ENCODE measurements at places on chromosomes 4 and X. TPM values are rescaled to one million over a fixed set of nuclear protein-coding genes. Genes with fewer than 3 reads are reported as not detected.

- no peaks in the 10 kb centered on the region for H3K27me3 ChIP-seq
- H3K27ac ChIP-seq = no peak overlapping the region
- H3K4me1 ChIP-seq = no peaks in the 10 kb centered on the region
- H3K36me3 ChIP-seq = no peaks in the 10 kb centered on the region
- no peak overlapping the region for H3K4me3 ChIP-seq
Measured at GRCh38 chr4:78079726-78080430, 22.8 kb downstream of the FRAS1 start.

DNA sequence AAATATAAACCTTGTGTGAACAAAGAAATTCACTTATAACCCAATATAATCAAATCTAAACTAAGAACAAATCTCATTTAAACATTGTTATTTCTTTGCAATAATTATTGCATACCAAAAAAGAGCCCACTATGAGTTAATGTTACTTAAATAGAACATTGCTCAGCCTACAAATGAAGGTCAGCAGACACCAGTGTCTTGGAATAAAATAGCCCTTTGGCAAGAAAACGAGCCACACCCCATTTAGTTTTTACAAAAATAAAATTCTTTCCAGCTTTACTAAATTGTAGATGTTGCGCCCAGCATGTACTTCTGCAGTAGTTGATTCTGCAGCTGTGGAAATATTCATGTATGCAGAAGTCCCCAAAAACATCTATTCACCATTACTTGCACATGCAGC is 12.2 kb downstream of the PLS3 start:
- no peak overlapping the region for H3K4me3 ChIP-seq
- no peaks in the 10 kb centered on the region for H3K36me3 ChIP-seq
- H3K4me1 ChIP-seq = no peaks in the 10 kb centered on the region
- DNase-seq = no peak
- H3K27ac ChIP-seq = no peak overlapping the region
- H3K27me3 ChIP-seq = no peaks in the 10 kb centered on the region

DNA sequence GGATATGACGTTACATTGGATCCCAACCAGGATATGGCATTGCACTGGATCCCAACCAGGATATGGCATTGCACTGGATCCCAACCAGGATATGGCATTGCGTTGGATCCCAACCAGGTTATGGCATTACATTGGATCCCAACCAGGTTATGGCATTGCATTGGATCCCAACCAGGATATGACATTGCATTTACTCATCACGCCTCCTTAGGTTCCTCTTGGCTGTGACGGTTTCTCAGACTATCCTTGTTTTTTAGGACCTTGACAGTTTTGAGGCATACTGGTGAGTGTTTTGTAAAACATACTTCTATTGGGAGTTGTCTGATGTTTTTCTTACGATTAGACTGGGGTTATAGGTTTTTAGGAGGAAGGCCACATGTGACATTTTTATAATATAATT is 5.4 kb upstream of the ACSL1 start:
- H3K4me3 ChIP-seq = no peak overlapping the region
- no peak overlapping the region for H3K27ac ChIP-seq
- peaks cover 4% of the 10 kb centered on the region for H3K4me1 ChIP-seq

TMEM271 gene
- not detected for total RNA-seq

DNA sequence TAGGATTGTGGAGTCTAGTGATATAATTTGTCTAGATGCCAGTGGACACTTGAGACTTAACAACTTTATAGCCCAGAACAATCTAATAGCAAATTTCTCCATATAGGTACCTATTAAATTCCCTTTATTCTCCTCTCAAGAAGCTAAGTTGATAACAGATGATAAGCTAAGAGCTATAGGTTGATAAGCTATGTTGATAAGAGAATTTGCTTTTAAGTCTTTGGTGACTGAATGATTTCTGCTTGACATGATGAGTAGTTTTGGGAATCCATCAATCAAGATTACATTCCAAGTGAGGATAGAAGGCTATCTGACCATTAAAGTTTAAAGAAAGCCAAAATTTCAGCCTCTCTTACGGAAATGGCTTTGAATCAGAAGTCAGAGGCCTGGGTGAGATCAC is 131.6 kb downstream of the EMCN start:
- H3K4me3 ChIP-seq = no peak overlapping the region
- H3K27me3 ChIP-seq = no peaks in the 10 kb centered on the region
- no peak overlapping the region for H3K27ac ChIP-seq
- no peak for DNase-seq
- H3K36me3 ChIP-seq = no peaks in the 10 kb centered on the region

DNA sequence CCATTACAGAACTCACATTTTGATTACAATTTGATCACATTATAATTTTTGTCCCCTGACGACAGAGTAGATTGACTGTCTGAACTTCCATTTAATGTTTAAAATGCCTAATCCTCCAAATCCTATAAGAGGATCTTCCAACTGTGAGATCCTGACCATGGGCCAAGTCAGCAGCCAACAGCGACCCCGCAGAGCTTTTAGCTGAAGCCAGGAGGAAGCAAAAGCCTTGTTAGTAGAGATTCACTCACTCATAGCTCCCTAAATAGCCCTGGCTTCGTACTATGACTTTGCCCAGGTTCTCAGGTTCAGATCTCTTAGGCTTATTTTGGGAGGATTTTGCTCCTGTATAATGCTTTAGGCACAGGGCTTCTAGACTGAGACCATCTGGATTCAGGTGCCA is 413.1 kb downstream of the NKX6-1 start:
- H3K27ac ChIP-seq = no peak overlapping the region
- H3K4me3 ChIP-seq = no peak overlapping the region
- H3K27me3 ChIP-seq = no peaks in the 10 kb centered on the region

- H3K4me3 ChIP-seq = no peak overlapping the region
- H3K27ac ChIP-seq = no peak overlapping the region
- H3K27me3 ChIP-seq = no peaks in the 10 kb centered on the region
- no peaks in the 10 kb centered on the region for H3K36me3 ChIP-seq
- DNase-seq = no peak
Measured at GRCh38 chrX:12411831-12412230, 273.6 kb downstream of the FRMPD4 start.

DNA sequence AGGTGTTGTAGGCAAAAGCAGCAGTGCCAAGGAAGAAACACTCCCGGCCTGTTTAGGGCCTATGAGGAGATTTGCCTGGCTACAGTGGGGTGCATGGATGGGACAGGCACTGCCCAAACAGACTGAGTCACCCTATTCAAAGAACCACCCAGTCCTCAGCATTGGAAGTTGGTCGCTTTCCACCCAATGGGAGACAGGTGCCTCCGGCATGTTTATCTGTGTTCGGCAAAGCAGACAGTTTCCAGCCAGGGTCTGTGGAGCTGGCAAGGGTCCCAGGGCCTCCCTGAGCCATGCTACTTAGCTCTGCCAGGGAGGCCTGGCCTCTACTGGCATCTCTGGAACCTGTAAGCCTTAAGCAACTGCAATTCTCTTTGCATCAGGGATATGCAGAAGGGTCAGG is 165.1 kb upstream of the ATP6AP2 start:
- H3K27ac ChIP-seq = no peak overlapping the region
- H3K27me3 ChIP-seq = no peaks in the 10 kb centered on the region
- H3K4me1 ChIP-seq = peaks cover 10% of the 10 kb centered on the region
- DNase-seq = no peak

DNA sequence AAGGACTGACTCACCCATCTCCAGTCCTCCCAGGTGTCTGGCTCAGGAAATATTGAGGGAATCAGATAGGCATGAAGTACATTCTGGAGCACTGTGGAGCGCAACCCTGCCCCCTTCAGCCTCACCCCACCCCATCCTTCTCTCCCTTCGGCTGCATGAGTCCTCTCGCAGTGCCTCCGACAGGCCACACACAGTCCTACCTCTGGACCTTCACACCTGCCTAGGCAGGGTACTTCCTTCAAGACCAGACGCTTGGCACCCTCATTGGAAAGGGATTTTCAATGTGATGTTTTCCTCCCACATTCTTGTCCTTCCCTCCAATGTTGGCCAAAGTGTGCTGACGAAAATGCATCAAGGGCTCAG is 26.8 kb upstream of the PPP2R2C start:
- no peaks in the 10 kb centered on the region for H3K4me1 ChIP-seq
- H3K27ac ChIP-seq = no peak overlapping the region
- H3K36me3 ChIP-seq = no peaks in the 10 kb centered on the region
- H3K27me3 ChIP-seq = no peaks in the 10 kb centered on the region

TMEM255A gene
- 1.1 TPM for total RNA-seq

GRCh38 chr4:138772366-138772765 is 243.2 kb upstream of the NOCT start:
- H3K4me3 ChIP-seq = no peak overlapping the region
- no peaks in the 10 kb centered on the region for H3K36me3 ChIP-seq
- H3K4me1 ChIP-seq = no peaks in the 10 kb centered on the region
- no peak for DNase-seq
- H3K27ac ChIP-seq = no peak overlapping the region

DNA sequence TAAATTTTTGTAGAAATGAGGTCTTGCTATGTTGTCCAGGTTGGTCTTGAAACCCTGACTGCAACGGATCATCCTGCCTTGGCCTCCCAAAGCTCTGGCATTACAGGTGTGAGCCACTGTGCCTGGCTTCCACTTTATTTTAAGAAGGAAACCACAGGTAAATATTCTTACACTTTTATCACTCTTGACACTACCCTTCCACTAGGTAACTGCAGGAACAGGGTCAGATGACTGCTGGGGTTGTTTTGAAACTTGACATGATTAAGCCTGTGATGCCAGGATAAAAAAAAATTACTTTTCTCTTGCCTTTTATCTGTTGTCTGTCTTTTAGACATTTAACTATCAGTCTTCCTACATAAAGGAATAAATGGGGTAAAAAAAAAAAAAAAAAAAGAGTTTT is 43.5 kb downstream of the COQ2 start:
- H3K27ac ChIP-seq = no peak overlapping the region
- DNase-seq = no peak
- no peaks in the 10 kb centered on the region for H3K36me3 ChIP-seq
- H3K27me3 ChIP-seq = no peaks in the 10 kb centered on the region
- no peak overlapping the region for H3K4me3 ChIP-seq
- peaks cover 17% of the 10 kb centered on the region for H3K4me1 ChIP-seq

- H3K36me3 ChIP-seq = no peaks in the 10 kb centered on the region
- DNase-seq = no peak
- no peaks in the 10 kb centered on the region for H3K4me1 ChIP-seq
- no peak overlapping the region for H3K27ac ChIP-seq
- H3K27me3 ChIP-seq = no peaks in the 10 kb centered on the region
Measured at GRCh38 chrX:123223859-123224258, 39.8 kb downstream of the GRIA3 start.

DNA sequence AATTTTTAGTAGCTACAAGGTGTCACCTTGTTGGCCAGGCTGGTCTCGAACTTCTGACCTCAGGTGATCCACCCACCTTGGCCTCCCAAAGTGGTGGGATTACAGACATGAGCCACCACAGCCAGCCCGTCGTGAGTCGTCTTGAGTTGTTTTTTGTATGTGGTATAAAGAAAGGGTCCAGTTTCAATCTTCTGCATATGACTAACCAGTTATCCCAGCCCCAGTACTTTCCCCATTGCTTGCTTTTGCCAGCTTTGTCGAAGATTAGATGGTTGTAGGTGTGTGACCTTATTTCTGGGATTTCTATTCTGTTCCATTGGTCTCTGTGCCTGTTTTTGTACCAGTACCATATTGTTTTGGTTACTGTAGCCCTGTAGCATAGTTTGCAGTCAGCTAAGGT is 105.9 kb downstream of the OR13H1 start:
- H3K27ac ChIP-seq = no peak overlapping the region
- no peaks in the 10 kb centered on the region for H3K36me3 ChIP-seq
- no peaks in the 10 kb centered on the region for H3K4me1 ChIP-seq
- no peak overlapping the region for H3K4me3 ChIP-seq

GRCh38 chr4:185933078-185933581 is 121.1 kb upstream of the SORBS2 start:
- no peak overlapping the region for H3K27ac ChIP-seq
- no peak overlapping the region for H3K4me3 ChIP-seq
- H3K4me1 ChIP-seq = no peaks in the 10 kb centered on the region
- H3K36me3 ChIP-seq = no peaks in the 10 kb centered on the region

GRCh38 chrX:96987228-96987627 is 103.5 kb downstream of the RPA4 start:
- H3K4me3 ChIP-seq = no peak overlapping the region
- no peaks in the 10 kb centered on the region for H3K4me1 ChIP-seq
- H3K27me3 ChIP-seq = no peaks in the 10 kb centered on the region
- no peaks in the 10 kb centered on the region for H3K36me3 ChIP-seq
- no peak overlapping the region for H3K27ac ChIP-seq

- H3K4me1 ChIP-seq = peaks cover 19% of the 10 kb centered on the region
- no peak for DNase-seq
- no peaks in the 10 kb centered on the region for H3K36me3 ChIP-seq
- no peaks in the 10 kb centered on the region for H3K27me3 ChIP-seq
Measured at GRCh38 chrX:107823456-107823855, 2.2 kb upstream of the MID2 start.

DNA sequence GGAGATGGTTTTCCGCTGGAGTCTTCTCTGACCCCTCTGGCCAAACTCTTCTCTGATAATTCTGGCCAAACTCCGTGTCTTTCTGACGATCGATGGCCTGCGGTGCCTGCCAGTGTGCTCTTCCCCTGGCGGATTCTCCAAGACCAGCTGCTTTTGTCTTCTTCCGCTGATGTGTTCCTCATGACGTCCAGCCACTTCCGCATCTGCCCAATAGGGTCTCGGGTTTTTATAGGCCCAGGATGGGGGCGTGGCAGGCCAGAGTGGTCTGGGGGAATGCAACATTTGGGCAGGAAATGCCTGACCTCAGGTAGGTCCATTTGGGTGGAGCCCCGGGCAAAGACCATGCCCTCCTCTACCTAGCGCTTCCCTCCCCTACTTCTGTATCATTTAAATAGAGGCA is 1542.1 kb downstream of the STIM2 start:
- no peaks in the 10 kb centered on the region for H3K36me3 ChIP-seq
- no peak overlapping the region for H3K4me3 ChIP-seq
- H3K27me3 ChIP-seq = no peaks in the 10 kb centered on the region
- H3K27ac ChIP-seq = no peak overlapping the region
- no peak for DNase-seq

DNA sequence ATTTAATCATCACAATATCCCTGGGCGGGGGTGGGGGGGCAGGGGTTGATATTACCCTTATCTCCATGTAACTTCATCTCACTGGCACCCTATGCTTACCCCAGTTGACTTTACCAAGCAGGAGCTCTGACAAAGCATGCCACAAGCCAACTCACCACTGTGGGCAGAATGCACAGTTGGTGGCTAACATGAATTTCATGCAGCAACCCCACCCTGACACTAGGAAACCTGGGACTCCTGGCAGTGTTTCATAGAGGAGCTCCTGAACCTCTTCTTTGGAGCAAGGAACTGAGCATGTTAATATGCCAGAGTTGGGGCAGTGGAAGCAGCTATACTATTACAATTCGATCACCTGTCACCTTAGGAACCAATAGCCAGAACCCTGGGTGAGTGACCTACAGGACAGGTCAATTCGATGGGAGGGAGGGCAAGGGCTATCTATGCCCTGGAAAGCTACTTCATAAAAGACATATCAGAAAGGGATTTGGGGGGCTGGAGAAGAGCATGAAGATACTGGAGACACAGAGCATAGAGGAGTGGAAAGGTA is 97.2 kb upstream of the ACSL4 start:
- H3K27ac ChIP-seq = no peak overlapping the region
- no peaks in the 10 kb centered on the region for H3K36me3 ChIP-seq
- H3K4me1 ChIP-seq = no peaks in the 10 kb centered on the region
- DNase-seq = no peak
- no peak overlapping the region for H3K4me3 ChIP-seq
- no peaks in the 10 kb centered on the region for H3K27me3 ChIP-seq
